ENCODE measurements at places on chromosomes 12 and 14. TPM values are rescaled to one million over a fixed set of nuclear protein-coding genes. Genes with fewer than 3 reads are reported as not detected.

Gene SPRING1
- 38.4 TPM for polyA plus RNA-seq

- no peak for DNase-seq
These were observed 159.4 kb downstream of the SPTSSA start for GRCh38 chr14:34302654-34303053.

Gene ASPG
- polyA plus RNA-seq, result not detected

- no peak for DNase-seq
These were observed 25.4 kb upstream of the NEDD1 start for GRCh38 chr12:96881608-96882007.

GRCh38 chr14:103078420-103078749 lies 5.6 kb upstream of the LBHD2 start:
- DNase-seq, result peak; percentile 50

Gene GOLGA5
- 19.7 TPM for polyA plus RNA-seq

Gene ITGB7
- polyA plus RNA-seq, result 389 TPM

DNA sequence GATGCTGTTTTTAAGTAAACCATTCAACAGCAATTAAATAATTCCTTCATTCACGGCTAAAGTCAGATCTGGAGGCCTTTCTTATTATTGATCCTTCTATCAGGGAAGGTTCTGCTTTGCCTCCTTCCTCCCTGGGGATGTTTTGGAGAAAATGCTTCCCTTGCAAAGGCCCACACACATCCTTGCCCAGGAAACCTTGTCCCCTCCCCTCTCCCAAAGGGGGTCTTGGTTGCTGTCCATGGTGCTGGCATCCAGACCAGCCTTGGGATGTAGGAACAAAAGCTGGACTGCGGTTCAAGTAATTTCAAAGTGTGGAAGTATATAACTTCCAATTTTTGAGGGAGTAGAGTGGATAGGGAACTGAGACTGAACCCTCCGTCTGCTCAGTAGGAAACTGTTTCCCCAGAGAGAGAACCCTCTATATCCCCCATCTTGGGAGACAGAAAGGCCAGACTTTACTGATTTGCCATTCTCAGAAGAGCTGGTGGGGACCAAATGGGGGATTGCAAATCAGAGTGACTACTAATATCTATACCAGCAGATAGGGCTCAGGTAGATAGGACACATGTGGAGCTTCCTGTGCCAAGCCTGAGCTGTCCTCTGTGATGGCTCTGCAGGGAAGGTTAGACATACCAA lies 5.6 kb downstream of the MARCHF9 start:
- no peak for DNase-seq

GRCh38 chr12:39406262-39406661 lies 36.7 kb downstream of the KIF21A start:
- no peak for DNase-seq

Gene CCNT1
- 5.5 TPM for polyA plus RNA-seq

Gene BCAT1
- 0.20 TPM for polyA plus RNA-seq

Gene INHBC
- polyA plus RNA-seq, result not detected

Gene NKX2-1
- not detected for polyA plus RNA-seq

GRCh38 chr12:123546281-123546680 lies 12.8 kb upstream of the RILPL1 start:
- DNase-seq, result no peak

- no peak for DNase-seq
These were observed 110.1 kb upstream of the PELI2 start for GRCh38 chr14:56008150-56008549.

DNA sequence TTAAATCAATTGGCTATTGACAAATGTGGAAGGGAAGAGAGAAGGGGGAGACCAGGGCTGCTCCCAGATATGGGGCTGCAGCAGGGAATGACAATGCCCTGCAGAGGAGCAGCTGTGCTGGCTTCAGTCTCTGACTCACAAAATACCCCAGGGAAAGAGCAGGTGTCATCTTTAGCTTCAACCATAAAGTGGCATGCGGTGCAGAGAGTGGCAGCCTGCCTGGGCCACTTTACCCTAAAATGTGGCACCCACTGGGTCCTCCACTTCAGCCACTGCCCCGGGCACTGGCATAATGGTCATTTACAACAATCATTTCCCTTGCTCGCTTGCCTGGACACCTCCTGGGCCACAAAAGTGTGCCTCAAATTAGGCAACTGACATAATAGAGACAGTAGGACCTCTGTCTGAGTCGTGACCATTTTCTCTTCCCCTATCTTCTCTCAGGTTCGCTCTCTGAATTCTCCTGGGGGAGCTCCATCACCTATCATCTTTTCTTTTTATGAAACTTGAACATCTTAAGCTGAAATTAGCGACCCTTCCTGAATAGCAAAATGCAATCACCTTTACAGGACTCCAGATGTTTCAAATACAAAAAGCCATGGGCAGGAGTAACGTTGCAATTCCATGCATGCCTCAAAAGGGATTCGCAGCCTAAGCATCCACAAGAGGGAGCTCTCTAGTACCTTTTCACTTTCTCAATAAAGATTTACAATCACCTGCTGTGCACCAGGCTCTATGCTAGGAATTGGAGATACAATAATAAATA lies 179.9 kb upstream of the ATF7IP start:
- DNase-seq, result peak; percentile 28

Gene OR4K2
- not detected for polyA plus RNA-seq

DNA sequence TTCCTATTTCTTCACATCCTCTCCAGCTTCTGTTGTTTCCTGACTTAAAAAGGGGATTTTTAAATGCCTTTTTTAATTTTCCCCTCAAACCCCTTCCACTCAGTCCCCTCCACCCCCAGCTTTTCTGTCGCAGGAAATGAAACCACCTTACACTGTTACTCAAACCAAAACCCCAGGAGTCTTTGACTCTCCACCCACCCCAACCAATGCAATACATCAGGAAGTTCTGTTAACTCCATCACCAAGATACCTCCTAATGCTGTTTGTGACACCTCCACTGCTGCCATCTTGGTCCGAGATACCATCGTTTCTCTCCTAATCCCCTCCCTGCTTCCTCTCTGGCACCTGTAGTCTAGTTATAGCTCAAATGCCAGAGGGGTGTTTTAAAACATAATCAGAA lies 25.4 kb upstream of the CPM start:
- no peak for DNase-seq

- DNase-seq, result no peak
These were observed 90.0 kb downstream of the PPM1H start for GRCh38 chr12:62844915-62845314.

- DNase-seq, result no peak
These were observed 40.5 kb downstream of the DLK1 start for GRCh38 chr14:100767003-100767787.

Gene SLC6A13
- polyA plus RNA-seq, result 0.16 TPM

DNA sequence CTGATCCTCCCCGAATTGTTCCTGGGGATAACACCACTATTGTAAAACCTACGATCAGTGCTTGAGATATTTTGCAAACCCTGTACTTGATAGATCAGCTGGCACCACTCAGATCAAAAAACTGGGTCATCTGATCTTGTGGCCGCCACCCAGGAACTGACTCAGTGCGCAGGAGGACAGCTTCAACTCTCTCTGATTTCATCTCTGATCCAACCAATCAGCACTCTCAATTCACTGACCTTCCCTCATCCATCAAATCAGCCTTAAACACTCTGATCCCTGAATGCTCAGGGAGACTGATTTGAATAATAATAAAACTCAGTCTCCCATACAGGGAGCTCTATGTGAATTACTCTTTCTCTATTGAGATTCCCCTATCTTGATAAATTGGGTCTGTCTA lies 4.2 kb upstream of the XPOT start:
- DNase-seq, result no peak

Gene SCNN1A
- 0.10 TPM for polyA plus RNA-seq

- no peak for DNase-seq
These were observed 49.8 kb downstream of the SUSD6 start for GRCh38 chr14:69661194-69661537.

- DNase-seq, result no peak
These were observed 221.0 kb upstream of the SLC16A7 start for GRCh38 chr12:59374783-59375182.

Gene ARHGEF25
- not detected for polyA plus RNA-seq

Gene LRP1
- polyA plus RNA-seq, result 0.08 TPM

DNA sequence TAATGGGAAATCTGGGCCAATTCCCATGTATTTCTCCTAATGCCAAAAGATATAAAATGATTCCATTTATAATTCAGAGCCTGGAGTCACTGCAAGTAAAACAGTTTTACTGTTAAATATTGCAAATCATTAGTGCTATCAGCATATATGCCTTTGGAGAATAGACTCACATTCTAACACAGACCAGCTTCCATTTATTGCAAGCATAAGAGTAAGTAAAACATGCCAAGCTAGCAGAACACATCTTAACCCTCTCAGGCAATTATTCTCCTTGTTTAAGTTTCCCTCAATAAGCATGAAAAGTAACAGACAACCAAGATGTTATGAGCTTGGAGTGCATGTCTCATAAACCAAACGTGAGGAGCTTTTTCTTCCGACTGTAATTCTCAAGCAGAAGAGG lies 173.9 kb upstream of the GRIP1 start:
- DNase-seq, result no peak

DNA sequence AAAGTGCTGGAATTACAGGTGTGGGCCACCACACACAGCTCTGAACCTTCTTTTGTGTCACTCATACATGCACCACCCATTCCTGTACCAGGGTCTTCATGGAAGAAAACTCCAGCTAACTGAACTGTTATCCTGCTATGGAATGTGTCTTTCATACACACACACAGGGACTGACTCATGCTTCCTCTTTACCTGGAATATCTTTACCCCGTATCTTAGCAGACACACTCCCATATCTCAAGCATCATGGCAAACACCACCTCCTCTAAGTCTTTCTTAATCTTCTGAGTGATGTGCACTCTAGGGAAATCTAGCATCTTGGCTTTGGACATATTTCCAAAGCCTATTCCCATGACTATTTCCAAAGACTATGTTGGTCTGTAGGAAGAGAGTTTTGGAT lies 35.0 kb upstream of the DTX1 start:
- no peak for DNase-seq

GRCh38 chr14:30252783-30253674 lies 305.9 kb upstream of the G2E3 start:
- no peak for DNase-seq

DNA sequence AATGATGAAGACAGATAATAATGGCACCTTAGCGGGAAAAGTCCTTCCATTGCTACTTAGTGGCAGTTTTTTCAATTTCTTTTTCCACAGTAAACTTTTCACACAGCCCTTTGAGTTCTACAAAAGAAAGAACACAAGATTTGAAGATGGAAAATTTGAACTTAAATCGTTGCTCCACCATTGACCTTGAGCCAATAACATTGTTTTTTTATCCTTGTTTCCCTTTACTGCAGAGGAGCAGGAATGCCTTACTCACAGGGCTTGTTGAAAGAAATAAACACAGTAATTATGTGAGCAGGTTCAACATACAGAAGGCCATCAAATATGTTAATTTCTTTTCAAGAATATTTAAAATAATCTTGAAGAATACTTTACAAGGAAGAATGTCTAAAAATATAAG lies 181.5 kb upstream of the KRR1 start:
- no peak for DNase-seq

GRCh38 chr12:48910196-48910595 lies 15.1 kb downstream of the FKBP11 start:
- DNase-seq, result no peak

DNA sequence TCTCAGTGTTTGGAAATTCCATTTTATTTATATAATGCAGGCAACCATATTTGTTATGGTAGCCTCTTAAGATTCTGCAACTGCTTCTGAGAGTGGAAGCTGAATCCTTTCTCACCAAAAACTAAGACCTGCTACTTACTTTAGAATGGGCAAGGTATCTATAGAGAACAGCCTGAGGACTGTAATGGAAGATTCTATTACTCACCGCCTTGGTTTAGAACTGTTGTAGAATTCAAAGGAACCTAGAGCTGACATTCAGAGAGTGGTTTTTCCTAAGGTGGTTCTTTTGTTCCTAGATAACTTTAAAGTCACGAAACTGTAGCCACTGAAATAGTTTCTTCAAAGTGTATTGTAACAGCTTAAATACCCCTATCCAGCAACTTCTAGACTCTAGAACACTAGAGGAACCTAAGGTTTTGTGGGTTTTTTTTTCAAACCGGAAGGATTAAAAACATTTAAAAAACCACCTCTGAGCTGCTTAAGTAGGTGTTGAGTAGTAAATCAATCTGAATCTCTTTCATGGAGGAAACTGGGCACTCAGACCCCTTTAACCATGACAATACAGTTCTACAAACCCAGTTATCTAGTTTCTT lies 4.2 kb downstream of the TDP1 start:
- peak; percentile 27 for DNase-seq

- DNase-seq, result no peak
These were observed 236.6 kb downstream of the C12orf75 start for GRCh38 chr12:105567061-105567460.

GRCh38 chr12:76020731-76021672 lies 10.6 kb downstream of the PHLDA1 start:
- peak; percentile 86 for DNase-seq

- DNase-seq, result no peak
These were observed 36.5 kb downstream of the FOS start for GRCh38 chr14:75315144-75315543.

Gene HOXC9
- polyA plus RNA-seq, result not detected

GRCh38 chr14:20989787-20990600 lies at the start of gene METTL17:
TSS of gene METTL17 (plus strand) at chr14:20989980. CDS start at chr14:20990003, 23 bp downstream.
- peak; percentile 77 for DNase-seq

GRCh38 chr14:28770630-28771029 lies 4.0 kb downstream of the FOXG1 start:
- no peak for DNase-seq

Gene SLC17A8
- polyA plus RNA-seq, result not detected

DNA sequence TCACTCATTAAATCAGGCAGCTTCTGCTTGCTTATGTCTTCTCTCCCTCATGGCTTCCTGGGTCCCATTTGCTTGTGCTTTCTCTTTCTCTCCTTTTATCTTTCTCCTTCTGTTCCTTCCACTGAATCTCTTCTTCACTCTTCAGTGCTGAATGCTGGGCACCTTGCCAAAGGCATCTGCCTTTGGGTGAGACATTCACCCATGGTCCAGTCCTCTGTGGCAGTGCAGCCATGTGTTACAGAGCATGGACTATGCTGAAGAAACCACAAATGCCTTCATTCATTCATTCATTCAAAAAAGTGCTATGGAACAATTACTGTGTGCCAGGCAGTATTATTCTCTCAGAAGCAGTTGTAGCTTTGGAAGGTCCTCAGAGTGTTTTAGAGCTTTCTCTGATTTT lies 344.4 kb upstream of the STXBP6 start:
- no peak for DNase-seq

Gene HAL
- polyA plus RNA-seq, result not detected

DNA sequence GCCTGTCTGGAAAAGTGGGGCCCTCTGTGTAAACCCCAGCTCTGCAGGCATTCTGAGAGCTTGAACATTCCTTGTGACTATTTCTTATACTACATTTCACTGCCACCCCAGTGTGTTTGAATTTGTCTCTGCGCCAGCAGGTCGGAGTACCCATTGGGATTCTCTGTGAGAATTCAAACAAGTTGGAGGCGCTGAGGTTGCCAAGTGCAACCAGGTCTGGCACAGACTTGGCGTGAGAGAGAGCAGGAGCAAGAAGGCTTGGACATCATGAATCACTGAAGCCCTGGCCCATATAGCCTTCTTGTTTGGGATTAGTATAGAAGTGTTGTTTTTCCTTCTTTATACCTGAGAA lies 33.0 kb upstream of the ATP2A2 start:
- no peak for DNase-seq

Gene GSG1
- polyA plus RNA-seq, result 0.09 TPM

- no peak for DNase-seq
These were observed 91.6 kb downstream of the NTF3 start for GRCh38 chr12:5523396-5524115.

Measured in immature natural killer cell (primary cell).